ENCODE measurements at places on chromosomes 3 and 15.

DNA sequence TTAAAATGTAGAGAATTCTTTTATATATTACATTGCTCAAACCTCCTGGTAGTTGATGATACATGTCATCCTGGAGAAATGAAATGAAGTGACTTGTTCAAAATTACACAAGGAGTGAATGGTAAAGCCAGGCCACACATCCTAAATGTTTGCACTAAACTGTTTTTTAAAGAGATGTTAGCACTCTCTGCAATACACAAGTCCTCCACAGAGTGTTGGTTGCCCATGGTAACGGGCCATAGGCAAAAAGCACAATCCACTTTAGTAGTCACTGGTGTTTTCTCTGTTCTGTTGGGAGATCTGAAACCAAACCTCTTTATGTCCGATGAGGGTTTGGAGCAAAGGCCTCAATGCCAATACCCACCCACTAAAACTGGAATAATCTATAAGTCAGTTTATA lies 907.4 kb downstream of the NTRK3 start:
- no peak for DNase-seq

- DNase-seq: no peak
Measured at GRCh38 chr3:188605231-188605630, 451.3 kb downstream of the LPP start.

GRCh38 chr3:184742676-184743135 lies 30.8 kb upstream of the MAGEF1 start:
- DNase-seq: no peak

DNA sequence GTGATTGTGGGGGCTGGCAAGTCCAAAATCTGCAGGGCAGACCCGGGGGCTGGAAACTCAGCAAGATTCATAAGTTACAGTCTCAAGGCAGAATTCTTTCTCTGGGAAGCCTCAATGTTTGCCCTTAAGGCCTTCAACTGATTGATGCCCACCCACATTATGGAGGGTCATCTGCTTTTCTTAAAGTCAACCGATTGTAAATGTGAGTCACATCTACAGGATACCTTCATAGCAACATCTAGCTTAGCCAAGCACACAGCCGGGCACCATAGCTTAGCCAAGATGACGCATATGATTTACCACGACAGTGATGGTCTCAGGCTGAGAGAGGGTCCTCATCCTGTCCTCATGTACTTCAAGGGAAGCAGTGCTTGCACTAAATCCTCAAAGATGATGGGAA lies 43.5 kb downstream of the IDH2 start:
- no peak for DNase-seq

DNA sequence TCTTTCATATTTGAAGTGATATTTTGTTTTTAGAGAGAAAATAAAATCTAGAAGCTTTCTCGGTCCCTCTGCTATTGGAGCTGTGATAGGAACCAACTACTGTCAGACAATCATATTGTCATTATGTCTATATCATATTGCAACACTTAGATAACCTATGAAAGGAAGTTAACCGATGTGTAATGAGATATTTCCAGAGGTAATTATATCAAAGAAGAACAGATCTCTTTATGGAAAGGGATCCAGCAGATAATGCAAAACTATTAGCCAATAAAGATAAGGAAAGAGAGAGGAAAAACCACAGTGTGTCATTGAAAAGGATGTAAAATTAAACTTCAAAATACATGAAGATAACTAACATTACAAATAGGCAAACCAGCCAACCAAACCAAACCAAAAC lies 529.1 kb upstream of the CCDC54 start:
- no peak for DNase-seq
